ENCODE measurements at places on chromosomes 13 and 19. TPM values are rescaled to one million over a fixed set of nuclear protein-coding genes. Genes with fewer than 3 reads are reported as not detected.

GRCh38 chr13:80894917-80895316 lies 554.0 kb upstream of the SPRY2 start:
- DNase-seq, result no peak
- H3K27me3 ChIP-seq, result no peaks in the 10 kb centered on the region
- no peak overlapping the region for H3K27ac ChIP-seq
- no peak overlapping the region for H3K4me3 ChIP-seq
- no peaks in the 10 kb centered on the region for H3K36me3 ChIP-seq

- no peaks in the 10 kb centered on the region for H3K36me3 ChIP-seq
- no peaks in the 10 kb centered on the region for H3K27me3 ChIP-seq
Observed at GRCh38 chr19:49357186-49357585, 5.0 kb downstream of the TEAD2 start.

- H3K36me3 ChIP-seq, result no peaks in the 10 kb centered on the region
- H3K27ac ChIP-seq, result no peak overlapping the region
- DNase-seq, result no peak
- no peaks in the 10 kb centered on the region for H3K4me1 ChIP-seq
Observed at GRCh38 chr13:59734393-59734792, 429.3 kb downstream of the DIAPH3 start.

- no peaks in the 10 kb centered on the region for H3K36me3 ChIP-seq
- no peaks in the 10 kb centered on the region for H3K4me1 ChIP-seq
- H3K27me3 ChIP-seq, result no peaks in the 10 kb centered on the region
- H3K4me3 ChIP-seq, result no peak overlapping the region
- no peak for DNase-seq
- H3K27ac ChIP-seq, result no peak overlapping the region
Observed at GRCh38 chr13:90889906-90890834, 457.3 kb upstream of the MIR17HG start.

ZNF358 gene
- total RNA-seq, result 44.1 TPM

SEMA6B gene
- total RNA-seq, result 1.3 TPM
